CD4-positive, alpha-beta T cell treated with Interleukin-6 for 4 hours (primary cell): ENCODE measurements at places on chromosomes 3 and 15.

DNA sequence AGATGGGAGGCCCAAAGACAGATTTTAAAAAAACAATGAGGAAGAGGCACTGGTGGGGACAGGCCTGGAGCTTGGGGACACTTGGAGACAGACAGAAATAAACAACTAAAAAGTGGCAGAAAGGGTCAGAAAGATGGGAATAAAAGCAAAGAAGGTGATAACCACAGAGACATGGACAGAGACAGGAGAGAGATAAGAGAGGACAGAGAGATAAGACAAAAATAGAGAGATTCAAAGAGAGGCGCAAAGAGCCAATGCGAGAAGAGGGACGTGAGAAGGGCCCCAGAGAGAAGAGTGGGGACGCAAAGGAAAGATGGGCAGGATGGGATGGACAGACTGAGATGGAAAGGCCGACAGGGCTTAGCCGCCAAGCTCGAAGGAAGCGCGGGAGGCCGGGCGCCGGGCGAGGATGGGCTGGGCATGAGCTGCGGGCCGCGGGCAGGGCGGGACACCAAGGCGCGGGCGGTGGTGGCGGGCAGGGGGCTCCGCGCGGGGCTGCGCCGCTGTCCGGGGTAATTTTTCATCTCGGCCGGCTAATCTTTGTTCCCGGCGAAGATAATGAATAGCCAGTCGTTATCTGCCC, 3.1 kb upstream of the GATA2 start:
- no peak for DNase-seq

DNA sequence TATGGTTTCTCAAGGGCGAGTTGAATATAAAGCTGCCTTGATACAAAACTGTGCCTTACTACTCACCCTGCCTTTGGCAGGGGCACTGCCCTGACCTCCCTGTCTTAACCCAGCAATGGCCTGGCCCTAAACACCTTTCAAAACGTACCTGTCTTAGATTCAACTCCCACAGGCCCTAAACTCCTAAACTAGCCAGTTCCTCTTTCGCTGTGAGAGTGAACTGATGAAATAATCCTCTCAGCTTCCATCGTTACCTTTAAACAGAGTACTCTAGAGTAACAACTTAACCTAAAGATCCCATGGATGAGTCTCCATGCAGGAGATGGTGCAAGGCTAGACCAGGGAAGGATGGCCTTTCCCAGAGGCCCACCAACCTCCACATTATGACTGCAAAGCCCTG, 133.0 kb upstream of the THBS1 start:
- DNase-seq: no peak

- no peak for DNase-seq
Measured at GRCh38 chr3:144384241-144384979, 412.8 kb downstream of the DIPK2A start.

DNA sequence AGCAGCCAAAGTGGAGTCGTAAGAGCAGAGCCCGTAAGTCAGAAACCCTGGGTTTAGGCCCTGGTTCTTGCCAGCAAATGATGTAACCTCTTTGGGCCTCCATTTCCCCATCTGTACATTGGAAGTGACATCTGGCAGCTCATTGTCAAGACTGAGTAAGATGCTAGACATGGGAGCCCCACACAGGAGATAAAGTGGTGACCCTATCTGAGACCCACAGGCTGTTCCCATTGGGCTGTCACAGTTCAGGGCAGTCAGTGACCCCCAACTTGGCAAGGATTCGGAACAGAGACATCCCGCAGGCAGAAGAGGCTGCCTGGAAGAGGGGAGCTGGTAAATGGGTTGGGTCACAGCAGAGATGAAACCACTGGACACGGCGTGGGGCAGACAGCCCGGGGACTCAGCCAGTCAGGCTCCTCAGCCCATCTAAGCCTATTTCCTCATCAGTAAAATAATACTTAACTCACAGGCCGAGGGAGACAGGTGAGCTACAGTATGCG, 1.8 kb downstream of the CLN6 start:
- no peak for DNase-seq

DNA sequence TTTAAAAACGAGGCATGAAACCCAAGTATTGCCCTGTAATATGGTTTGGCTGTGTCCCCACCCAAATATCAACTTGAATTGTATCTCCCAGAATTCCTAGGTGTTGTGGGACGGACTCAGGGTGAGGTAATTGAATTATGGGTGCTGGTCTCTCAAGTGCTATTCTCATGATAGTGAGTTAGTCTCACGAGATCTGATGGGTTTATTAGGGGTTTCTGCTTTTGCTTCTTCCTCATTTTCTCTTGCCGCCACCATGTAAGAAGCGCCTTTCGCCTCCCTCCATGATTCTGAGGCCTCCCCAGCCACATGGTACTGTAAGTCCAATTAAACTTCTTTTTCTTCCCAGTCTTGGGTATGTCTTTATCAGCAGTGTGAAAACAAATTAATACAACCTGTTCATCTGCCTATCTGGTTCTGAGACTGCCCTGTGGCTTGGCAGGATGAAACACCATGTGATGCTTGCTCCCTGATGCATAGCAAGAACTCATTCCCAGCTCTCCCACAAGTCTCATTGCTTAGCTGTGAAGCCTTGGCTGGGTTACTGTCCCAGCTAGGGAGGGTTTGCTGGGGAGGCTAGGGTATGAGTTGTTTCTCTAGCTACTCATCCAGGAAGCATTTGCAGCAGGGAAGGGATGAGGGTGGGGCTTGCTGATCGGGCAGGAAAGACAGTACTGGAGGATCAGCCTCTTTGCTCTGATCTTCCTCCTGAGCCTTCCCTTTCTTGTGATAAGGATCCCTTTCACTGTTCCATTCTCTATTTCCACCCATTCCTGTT, 3.7 kb upstream of the SQOR start:
- DNase-seq: no peak

- no peak for DNase-seq
Measured at GRCh38 chr3:190220362-190220761, 99.7 kb upstream of the P3H2 start.

DNA sequence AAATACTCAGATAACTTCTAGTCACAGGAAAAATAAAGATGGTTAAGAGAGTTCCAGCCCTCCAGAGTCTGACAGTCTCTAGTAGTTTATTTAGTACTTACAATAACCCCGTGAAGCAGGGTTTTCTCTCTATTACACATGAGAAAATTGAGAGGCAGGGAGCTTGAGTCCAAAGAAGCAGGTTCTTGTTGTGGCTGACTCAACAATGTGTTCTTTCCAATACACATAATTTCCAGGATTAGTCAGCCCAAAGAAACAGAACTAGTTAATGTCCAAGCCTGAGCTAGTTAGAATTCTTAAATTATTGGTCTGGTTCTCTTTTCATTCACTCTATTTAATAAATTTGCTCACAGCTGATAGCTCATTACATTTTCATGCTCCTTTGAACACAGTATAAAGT, 49.9 kb downstream of the ALDH1A2 start:
- DNase-seq: no peak

DNA sequence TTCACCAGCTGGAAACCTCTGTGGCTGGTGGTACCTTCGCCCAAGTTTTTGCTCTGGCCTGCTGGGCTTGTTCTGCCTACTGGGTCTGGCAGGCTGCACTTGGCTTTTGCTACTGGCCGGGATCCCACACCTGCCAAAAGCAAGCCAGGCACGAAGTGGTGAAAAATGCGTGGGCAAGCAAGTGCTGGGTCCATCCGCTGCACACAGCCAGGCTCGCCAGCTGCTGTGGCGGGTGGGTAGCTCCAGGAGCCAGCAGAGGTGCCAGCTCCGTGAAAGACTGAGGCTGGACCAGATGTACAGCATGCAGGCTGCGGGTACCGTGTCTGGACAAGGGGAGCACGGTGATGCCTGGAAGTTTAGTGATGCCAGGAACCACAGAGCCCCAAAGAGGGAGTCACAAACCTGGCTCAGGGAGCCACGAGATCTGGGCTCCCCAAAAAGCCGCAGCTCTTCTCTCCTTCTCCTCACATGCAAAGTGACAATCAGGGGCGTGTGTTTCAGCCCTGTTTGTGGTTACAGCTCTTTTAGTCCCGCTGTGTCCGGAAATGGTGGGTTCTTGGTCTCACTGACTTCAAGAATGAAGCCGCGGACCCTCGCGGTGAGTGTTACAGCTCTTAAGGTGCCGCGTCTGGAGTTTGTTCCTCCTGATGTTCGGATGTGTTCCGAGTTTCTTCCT, 1455.6 kb upstream of the GBE1 start:
- no peak for DNase-seq

DNA sequence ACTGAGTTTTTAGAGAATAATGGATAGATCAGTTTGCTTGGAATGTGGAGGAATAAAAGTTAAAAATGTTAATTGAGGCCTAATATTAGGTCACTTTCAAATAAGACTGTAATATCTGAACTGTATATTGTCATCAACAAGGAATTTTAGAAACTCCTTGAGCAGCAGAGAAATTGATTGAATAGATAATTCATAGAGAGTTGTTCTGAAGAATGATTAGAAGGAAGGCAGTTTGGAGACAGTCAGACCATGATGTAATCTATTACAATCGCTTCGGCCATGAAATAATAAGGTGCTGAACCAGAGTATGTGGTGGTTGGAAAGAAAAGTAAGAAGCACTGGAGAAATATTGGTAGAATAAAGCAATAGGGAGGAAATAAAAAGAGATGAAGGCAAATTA, 15.7 kb downstream of the ECT2 start:
- DNase-seq: no peak

GRCh38 chr3:81764665-81765064, 3.2 kb upstream of the GBE1 start:
- DNase-seq: no peak

DNA sequence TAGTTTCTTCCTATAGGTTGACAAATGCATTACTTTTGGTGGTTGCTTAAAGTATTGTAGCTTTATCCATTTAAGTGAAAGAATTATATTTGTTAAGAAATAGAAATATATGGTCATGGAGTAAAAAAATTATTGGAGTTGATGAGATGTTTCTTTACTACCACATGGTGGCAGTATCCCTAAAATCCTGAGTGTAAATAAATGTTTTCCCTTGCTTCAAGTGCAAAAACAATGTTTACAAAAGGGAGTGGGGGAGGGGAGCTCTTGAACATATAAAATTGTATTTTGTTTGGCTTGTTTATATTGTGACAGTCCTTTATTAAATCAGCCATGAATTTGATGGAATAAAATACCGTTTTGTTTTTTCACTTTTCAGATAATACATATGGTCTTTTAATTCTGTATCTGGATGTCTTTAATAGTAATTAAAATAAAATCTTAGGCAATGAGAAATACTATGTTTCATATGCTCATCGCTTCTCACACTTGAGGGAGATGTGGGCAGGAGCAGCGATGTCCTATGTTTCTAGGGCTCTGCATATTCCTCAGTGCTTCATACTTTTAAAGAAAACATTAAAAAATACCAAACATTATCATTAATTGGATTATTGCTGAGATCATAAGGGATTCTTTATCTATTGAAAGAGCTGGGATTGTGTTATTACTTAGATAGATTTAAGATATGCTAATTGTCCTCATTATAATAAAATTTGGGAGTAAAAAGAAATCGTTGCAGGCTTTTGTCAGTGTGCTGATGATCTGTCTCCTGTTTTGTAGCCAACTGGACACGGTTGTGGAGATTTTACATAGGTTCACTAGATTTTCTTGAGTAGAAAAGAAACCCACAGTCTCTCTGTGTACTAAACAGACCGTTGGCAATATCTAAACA, 349.7 kb downstream of the TUSC7 start:
- no peak for DNase-seq

GRCh38 chr3:135454890-135455289, 510.6 kb upstream of the PPP2R3A start:
- no peak for DNase-seq

GRCh38 chr3:106482451-106482850, 613.6 kb upstream of the CBLB start:
- DNase-seq: no peak

GRCh38 chr15:64070106-64070505, 23.5 kb downstream of the CIAO2A start:
- no peak for DNase-seq

DNA sequence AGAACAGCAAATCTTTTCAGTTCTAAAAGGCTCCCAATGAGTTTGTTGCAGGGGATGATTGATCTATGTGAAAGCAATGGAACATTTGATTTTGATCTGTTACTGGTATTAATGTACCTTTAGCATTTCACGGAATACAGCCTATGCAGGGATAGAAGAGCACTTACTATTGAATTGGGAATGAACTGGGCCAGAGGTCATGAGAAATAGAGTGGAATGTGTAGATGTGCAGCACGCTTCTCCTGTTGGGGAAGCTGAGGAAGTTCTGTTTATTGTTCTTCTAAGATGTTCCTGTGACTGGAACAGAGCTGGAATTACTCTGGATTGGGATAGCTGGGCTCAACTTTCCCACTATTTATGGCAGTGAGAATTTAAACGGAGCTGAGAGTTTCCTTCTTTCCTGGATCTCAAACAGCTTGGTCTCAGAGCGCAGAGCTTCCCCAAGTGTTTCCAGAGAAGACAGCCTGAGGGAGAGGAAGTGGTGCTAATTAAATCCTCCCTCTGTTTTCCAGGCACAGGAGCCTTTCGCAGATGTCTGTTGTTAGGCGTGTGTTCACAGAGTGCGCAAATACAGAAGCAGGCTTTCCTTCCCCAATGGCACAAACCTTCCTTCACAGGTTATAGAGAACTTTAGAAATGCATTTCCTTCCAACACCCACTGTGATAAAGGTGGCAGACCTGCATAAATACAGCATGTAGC, 32.5 kb downstream of the TPRG1 start:
- no peak for DNase-seq

- no peak for DNase-seq
Measured at GRCh38 chr15:33678602-33679001, 289.7 kb upstream of the CHRM5 start.

DNA sequence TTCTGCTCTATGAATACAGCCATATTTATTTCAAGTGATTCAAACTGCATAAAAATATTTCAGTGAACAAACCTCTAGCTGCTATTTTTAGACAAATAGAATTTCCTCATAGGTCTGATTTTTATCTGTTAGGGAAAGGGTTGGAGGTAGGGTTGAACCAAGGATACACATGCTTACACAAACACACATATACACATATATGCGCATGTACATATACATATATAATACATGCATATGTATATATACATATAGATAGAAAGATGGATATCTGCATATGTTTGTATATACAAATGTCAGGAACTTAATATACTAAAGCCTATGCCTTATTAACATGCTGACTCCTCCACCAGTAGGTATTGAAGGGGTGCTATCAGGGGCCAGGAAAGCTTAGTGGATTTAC, 18.1 kb downstream of the ZBBX start:
- no peak for DNase-seq

DNA sequence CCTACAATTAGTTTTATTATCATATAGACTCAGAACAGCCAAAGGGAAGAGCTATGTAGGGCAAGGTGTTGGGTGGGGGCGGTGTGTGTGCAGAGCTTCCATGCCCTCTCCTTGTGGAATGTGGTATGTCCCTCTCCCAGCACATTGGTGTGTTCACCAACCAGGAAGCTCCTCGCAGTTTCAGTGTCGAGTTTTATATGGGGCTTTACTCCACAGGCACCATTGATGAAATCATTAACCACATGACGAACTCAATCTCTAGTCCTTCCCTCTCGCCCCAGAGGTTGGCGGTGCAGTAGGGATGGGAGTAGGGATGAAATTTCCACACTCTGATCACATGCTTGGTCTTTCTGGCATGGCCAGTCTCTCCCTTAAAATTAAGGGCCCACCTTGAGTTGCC, 13.6 kb upstream of the SRP14 start:
- no peak for DNase-seq

GRCh38 chr15:35888815-35889214, 342.9 kb upstream of the DPH6 start:
- no peak for DNase-seq
